ENCODE measurements at places on chromosomes 4 and X.

- no peak for ATAC-seq
Measured at GRCh38 chr4:185016101-185016940, 2.0 kb upstream of the HELT start.

DNA sequence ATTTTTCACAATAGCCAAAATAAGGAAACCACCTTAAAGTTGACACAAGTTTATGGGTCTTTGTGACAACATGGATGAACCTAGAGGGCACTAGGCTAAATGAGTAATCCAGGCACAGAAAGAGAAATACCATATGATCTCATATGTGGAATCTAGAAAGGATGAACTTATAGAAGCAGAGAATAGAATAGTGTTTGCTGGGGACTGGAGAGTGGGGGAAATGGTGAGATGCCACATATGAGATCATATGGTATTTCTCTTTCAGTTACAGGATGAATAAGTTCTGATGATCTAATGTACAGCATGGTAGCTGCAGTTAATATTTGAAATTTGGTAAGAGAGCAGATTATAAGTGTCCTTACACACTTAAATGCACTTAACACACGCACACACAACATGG lies 35.9 kb downstream of the F8A2 start:
- peak; percentile 94 for ATAC-seq

GRCh38 chrX:30887721-30888120 lies 1.3 kb downstream of the TAB3 start:
- ATAC-seq, result peak; percentile 32

GRCh38 chrX:79708581-79708980 lies 306.0 kb upstream of the TBX22 start:
- no peak for ATAC-seq

GRCh38 chr4:142379277-142380051 lies 466.6 kb downstream of the INPP4B start:
- no peak for ATAC-seq

DNA sequence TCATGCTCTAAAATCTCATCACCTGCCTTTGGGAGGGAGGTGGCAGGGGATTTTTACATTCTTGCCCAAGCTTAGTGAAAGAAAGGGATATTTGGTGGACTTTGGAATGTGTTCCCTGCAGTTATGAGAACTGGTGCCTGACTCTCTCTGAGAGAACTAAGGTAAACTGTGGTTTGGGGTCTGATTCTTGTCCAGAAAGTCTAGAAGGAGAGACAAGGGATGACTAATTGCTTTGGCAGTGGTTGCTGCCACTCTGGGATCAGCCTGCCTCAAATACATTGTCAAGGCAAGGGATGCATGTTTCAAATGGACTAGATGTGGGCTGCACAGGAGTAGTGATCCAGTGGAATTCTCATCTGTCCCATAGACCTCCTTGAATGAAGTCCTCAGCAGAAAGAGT lies 115.2 kb downstream of the DDIT4L start:
- no peak for ATAC-seq

DNA sequence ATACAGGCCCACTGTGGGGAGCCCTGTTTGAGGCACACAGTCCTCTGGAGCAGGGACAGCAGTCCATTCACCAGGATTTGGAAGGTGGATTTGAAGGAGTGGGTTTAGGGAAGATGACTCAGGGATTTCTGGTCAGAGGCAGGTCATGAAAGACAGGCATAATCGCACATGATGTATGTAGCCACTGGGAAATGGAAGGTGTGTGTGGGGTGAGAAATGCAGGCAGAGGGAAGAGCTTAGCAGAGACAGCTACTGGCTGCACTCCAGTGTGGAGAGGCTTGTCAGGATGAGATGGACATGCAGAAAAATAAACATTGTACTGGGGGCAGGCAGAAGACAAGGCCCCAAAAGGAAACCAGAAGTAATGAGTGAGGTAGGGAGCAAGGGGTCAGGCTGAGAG lies 85.2 kb upstream of the STS start:
- no peak for ATAC-seq

DNA sequence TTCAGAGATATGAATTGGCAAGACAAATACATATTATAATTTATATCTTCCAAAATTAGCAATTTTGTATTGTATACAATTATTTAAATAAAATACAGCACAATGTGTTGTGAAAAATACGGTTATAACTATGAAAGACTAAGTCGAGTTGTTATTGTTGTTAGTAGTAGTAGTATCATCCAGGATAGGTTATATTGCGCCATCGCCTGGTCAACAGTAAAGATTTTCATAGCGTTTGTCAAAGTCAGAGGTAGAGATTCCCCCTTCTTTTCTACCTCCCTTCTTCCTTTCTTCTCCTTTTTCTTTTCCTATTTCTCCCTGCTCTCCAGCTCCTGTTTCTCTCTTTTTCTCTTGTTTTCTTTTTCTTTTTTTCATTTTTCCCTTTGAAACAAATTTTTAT lies 499.1 kb upstream of the EPHA5 start:
- no peak for ATAC-seq

- ATAC-seq, result no peak
Measured at GRCh38 chr4:112973750-112974251, 75.7 kb upstream of the ANK2 start.

DNA sequence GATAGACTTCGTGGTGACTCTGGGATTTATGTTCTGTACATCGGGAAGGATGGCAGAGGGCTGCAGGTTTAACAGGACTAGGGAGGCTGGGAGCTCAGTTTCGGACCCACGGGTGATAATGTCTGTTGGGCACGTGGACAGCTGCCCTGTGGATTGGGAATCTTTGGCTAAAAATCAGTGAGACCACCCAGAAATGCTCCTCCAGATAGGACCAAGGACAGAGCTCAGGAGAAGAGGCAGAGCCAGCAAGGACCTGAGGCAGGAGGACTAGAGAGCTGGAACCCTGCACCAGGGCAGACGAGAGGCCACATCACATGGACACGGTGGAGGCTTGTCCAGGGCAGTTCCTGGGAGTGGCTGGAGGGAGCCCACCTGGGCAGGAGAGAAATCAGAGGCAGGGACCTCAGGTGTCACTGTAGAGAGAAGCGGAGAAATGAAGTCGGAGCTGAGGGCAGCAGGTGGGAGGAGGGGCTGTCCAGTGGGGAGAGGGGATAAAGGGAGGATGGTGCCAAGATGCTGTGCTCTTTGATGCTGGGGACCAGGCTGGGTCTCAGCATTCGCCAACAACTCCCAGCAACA lies 79.2 kb downstream of the CPZ start:
- no peak for ATAC-seq

- no peak for ATAC-seq
Measured at GRCh38 chr4:74884266-74884665, 48.6 kb upstream of the PARM1 start.

DNA sequence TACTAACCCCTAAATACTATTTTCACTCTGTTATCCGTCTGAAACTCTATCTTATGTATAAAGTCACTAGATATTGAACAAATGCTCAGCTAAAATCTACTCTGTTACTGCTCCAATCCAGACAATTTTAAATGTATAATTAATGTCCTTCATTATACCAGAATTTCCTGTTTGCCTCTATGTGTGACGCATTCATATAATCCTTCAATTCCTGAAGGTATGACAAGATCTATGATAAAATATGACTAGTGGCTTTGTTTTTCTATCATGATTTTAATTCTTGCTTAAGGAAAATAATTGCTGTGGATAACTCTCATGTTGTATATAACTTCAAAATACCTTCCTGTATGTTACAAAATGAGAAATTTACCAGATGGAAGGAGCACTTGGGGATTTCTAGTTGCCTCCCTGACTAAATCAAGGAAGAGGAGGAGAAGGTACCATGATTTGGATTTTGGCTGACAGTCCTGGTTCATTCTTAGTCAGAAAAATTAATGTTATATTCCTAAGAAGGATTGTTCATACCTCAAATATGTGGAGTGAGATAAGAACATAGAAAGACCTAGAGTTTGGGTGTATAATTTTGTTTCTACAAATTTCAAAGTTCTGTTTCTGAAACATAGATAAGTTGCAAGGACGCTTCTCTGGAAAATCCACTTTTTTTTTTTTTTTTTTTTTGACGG lies 4.9 kb downstream of the CXCL6 start:
- ATAC-seq, result no peak

DNA sequence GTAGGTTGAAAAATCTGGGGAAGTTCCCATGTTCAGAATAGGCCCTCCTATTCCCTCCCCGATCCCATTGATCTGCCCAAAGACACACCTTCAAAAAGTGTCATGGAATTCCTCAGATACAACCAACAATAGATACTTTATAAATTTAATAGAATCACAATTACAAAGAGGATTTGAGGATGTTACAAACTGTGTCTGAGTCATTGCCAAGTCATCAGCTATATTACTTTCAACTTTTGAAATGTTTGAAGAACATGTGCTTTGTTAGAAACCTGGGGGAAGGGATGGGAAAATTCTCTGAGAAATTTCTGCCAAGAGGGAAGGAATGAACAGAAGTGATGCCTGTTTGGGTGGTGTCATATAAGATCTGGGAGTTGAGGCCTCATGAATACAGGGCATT lies 46.7 kb downstream of the KCNIP4 start:
- ATAC-seq, result no peak

Data from activated T-helper 17 cell treated with anti-CD3 and anti-CD28 coated beads, Interleukin-2, amount 50 U/mL, for 72 hours (primary cell).